ENCODE measurements at places on chromosomes 16 and 17. TPM values are rescaled to one million over a fixed set of nuclear protein-coding genes. Genes with fewer than 3 reads are reported as not detected.

DNA sequence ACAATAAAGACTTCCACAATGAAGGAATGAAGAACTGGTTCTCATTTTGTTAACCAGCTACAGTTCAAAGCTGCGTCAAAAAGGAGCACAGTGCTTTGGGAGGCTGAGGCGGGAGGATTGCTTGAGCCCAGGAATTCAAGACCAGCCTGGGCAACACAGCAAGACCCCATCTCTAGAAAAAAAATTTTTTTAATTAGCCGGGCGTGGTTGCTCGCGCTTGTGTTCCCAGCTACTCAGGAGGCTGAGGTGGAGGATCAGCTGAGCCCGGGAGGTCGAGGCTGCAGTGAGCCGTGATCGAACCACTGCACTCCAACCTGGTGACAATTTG lies 764 bp upstream of the SLC6A4 start:
- no peak for DNase-seq

DNA sequence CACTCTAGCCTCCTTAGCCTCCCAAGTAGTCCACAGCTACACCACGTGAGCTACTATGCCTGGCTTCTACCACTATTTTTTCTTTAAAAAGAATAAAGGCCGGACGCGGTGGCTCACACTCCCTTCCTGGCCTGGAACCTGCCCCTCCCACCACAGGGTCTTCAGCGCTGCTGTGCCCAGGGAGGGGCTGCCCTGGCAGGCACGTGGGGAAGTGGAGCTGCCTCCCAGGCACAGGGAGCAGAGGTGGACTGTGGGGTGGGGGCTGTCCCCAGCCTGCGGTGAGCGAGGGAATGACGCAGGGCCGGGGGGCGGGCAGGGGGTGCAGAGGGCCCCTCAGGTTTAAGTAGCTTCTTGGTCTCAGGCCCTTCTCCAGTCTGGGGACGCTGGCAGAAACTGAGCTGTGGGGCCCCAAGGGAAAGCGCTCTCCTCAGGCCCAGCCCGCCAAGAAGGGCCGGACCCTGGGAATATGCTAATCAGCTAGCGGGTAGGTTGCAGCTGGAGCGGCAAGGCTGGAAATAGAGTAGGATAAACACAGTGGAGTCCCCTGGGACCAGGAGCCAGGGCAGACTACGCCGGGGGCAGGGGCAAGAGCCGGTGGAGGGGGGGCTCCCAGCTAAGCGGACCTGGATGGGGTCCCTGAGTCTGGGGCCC lies 46.8 kb downstream of the TIMM22 start:
- no peak for DNase-seq

GRCh38 chr17:41939693-41940090 lies 9.3 kb downstream of the ODAD4 start:
- DNase-seq = no peak

GRCh38 chr17:4443476-4443875 lies 9.7 kb downstream of the SPNS3 start:
- no peak for DNase-seq

GRCh38 chr17:48997103-48997826 lies at the start of gene IGF2BP1:
IGF2BP1 (plus strand) TSS chr17:48997385; CDS start chr17:48997746, 361 bp downstream.
- no peak for DNase-seq

DNA sequence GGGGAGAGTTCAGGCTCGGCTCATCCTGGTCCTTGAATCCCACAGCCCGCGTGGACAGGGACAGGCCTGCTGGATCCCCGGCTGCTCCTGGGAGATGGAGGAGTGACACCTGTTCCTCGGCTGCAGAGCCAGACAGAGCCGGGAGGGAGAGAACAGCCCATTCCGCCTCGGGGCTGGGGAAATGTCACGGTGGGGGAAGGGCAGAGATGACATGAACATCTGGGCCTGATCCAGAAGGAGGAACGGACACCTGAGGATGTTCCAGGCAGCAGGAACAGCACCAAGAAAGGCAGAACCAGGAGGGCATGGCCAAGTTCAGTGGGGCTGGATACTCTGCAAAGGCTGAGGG lies 2.1 kb downstream of the ZNF764 start:
- no peak for DNase-seq

DNA sequence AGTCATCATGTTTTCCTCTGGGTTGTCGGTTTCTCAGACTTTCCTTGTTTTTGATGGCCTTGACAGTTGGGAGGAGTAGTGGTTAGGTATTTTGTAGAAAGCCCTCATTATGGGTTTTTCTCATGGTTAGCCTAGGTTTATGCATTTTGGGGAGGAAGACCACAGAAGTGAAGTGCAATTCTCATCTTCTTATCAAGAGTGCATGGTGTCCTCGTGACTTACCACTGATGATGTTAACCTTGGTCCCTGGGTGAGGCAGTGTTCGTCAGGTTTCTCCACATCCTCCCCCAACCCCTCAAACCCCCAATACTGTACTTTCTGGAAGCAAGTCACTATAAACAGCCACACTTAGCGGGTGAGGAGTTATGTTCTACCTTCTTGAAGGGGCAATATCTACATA lies 42.3 kb downstream of the BPTF start:
- no peak for DNase-seq

DNA sequence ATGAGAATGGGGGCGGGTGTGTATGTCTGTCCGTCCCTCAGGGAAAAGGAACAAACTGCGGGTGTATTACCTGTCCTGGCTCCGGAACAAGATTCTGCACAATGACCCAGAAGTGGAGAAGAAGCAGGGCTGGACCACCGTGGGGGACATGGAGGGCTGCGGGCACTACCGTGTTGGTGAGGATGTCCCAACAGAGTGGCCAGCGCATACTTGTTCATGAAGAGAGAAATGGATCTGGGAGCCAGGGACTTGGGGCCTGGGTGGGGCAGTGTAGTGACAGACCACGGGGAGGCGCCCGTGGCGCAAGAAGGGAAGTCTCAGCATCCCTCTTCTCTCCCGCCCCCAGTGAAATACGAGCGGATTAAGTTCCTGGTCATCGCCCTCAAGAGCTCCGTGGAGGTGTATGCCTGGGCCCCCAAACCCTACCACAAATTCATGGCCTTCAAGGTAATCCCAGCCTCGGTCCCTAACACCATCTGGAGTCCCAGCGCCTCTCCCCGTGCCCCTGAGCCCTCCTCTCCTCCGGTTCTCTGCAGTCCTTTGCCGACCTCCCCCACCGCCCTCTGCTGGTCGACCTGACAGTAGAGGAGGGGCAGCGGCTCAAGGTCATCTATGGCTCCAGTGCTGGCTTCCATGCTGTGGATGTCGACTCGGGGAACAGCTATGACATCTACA lies 3.5 kb upstream of the C17orf107 start:
- no peak for DNase-seq

GRCh38 chr16:84832488-84833143 lies 12.8 kb downstream of the CRISPLD2 start:
- no peak for DNase-seq

DNA sequence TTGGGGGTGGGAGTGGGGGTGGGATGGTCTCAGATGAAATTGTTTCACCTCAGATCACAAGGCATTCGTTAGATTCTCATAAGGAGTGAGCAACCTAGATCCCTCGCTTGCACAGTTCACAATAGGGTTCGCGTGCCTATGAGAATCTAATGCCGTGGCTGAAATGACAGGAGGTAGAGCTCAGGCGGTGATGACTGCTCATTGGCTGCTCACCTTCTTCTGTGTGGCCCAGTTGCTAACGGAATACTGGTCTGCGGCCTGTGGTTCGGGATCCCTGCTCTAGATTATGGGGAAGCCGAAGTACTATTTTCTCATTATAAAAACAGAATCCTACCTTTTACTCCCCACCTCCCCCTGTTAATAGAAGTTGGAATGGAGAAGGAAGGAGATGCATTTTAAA lies 18.9 kb downstream of the CLTC start:
- DNase-seq = no peak

DNA sequence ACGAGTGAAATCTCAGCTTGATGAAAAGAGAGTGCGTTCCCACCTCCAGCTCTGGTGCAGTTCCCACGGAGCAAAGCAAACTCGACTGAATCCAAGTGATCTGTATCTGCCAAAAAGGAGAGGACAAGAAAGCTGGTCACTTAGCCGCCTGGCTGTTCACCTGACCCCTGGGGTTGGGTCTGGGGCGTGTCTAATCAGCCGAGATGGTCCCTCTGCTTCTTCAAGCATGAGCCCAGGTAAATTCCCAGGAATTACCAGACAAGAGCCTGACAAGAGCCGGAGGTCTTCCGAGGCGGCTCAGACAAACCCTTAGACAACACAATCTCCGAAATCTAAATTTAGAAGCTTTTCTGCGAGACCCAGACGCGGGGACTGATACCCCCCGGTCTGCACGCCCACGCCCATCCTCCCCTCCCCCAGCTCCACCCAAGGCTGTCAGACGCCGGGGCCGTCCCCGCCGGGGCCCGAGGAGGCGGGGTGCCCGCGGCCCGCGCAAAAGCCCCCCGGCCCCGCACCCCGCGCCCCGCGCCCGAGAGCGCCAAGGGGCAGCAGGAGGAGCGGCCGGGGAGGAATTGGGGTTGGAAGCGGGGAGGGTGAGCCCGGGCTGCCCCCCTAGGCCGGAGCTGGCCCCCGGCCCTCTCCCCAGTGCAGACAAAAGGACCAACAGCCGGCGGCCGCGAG lies 674 bp downstream of the ZNF821 start:
- DNase-seq = peak; percentile 25

- DNase-seq = no peak
Measured at GRCh38 chr16:86956437-86956836, 360.8 kb downstream of the C16orf95 start.

GRCh38 chr17:45939395-45939794 lies 45.0 kb downstream of the MAPT start:
- no peak for DNase-seq

DNA sequence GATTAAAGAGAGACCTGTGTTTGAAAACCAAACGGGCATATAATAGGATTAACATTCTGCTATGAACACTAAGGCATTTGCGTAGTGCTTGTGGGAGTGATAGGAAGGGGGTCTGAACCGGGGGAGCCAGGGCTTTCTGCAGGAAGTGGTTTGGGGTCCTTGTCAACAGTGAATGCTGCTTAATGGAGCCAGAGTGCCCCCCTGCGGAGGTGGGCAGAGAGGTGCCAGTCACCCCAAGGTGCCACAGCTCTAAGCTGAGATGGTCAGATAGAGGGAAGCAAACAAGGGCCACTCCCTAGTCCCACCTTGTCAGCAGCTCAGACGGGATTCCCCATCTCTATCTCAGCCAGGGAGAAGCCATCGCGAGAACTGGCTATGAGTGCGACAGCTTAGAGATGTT lies 17.7 kb downstream of the NAA60 start:
- DNase-seq = no peak

GRCh38 chr17:6107791-6108190 lies 37.6 kb downstream of the WSCD1 start:
- DNase-seq = no peak

- DNase-seq = no peak
Measured at GRCh38 chr16:88739139-88739976, 33.1 kb downstream of the CTU2 start.

GRCh38 chr17:30549864-30550511 lies 72.8 kb downstream of the GOSR1 start:
- DNase-seq = no peak

DNA sequence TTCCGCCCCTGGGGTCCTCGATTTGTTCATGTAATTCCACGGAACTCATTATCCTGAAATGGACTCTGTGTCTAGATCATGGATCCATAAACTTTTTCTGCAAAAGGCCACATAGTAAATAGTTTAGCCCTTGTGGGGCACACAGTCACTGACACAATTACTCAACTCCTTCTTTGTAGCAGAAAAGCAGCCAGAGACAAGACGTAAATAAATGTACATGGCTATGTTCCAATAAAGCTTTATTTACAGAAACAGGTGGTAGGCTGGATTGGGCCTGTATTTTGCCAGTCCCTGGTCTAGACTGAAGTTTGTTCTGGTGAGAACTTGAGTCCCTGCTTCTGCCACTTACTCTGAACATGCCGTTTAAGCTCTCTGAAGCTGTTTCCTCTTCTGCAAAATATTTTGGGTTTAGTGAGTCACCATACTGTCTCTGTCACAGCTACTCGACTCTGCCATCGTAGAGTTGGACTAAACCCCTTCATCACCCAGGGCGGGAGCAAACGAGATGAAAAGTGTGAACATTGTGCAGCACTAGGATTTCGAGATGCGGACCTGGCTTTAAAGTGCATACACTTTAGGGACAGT lies 61.9 kb upstream of the FOXF1 start:
- no peak for DNase-seq

DNA sequence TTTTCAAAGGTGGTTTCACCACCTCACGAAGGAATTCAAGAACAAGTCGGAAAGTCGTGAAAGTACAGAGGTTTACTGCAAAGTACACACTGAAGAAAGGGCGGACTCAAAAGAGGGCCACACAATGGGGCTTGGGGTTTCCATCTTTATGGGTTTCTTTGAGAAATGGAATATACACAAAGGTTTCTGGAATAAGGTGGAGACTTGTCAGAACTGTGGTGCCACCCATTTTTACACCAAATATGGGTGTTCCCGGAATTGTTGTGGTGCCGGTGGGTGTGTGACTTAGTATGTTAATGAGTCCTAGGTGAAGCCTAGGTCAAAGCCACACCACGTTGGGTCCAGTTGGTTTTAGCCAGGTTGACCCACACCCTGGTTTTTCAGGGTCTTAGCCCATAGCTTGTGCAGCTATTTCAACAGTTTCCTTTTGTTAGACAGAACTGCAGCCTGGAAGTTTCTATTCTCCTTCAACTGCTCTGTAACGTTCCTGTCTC lies 567 bp upstream of the GCSH start:
- DNase-seq = no peak

- DNase-seq = no peak
Measured at GRCh38 chr17:74257311-74257710, 16.7 kb upstream of the DNAI2 start.

- no peak for DNase-seq
Measured at GRCh38 chr16:64074706-64075105, 1047.2 kb downstream of the CDH11 start.

DNA sequence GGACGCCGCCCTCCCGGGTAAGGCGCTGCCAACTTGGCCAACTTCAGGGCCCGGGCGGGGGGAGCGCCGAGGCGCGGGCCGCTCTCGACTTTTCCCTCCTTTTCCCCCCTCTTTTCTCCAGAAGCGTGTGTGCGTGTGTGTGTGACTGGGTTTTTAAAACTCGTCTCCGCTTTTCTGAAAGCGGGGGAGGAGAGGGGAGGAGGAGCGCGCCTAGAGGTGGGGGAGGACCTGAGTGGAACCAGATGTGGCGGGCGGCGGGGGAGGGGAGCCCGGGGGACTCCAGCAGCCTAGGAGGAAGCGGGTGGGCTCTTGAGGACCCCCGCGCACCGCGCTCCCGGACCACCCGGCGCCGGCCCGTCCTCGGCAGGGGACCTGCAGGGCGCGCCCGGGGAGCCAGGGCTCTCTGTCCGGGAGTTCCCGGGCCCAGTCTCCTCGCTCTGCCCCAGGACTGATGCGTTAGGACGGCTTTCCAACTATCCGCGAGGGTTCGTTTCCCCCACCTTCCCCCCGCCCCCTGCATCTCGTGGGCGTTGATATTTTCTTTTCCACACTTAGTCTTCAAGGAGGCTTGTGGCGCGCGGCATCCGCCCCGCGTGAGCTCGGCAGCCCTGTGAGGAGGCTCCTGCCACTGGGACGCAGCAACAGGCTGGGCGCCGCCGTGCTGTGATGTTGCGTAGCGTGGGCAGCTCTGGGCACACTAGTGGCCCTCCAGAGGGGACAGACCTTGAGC lies 599 bp downstream of the MRC2 start:
- DNase-seq = no peak

- no peak for DNase-seq
Measured at GRCh38 chr17:21680366-21680765, 12.0 kb upstream of the KCNJ18 start.

- DNase-seq = no peak
Measured at GRCh38 chr17:77542011-77542410, 401.2 kb downstream of the SEC14L1 start.

Gene HOXB1
- total RNA-seq = not detected

Gene SLC2A4
- total RNA-seq = 0.14 TPM

Gene TOM1L1
- total RNA-seq = 1.2 TPM

Gene G6PC3
- 36.3 TPM for total RNA-seq

Gene CD300LD
- not detected for total RNA-seq

Gene CEP295NL
- total RNA-seq = not detected

Gene CBFB
- 156 TPM for total RNA-seq

Gene RCVRN
- total RNA-seq = not detected

Gene HSPB9
- total RNA-seq = not detected

Gene TPSD1
- total RNA-seq = not detected
